ENCODE measurements at places on chromosomes 12 and 14.

DNA sequence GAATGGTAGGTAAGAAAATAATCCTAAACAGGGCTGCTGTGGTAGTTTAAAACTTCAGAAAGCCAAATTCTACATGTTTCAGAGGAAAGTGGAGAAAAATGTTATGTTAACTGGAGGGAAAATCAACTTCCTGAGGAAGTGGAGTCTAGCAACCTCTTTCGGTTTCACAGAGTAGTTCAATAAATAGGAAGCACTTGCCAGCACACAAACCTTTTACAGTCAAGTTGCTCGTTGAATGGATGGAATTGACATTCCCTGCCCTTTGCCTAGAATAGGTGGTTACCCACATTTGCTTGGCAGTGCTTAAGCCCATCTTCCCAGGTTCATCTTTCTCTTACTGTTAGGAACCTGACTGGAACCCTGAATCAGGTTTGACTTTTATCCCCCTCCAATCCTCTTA is 15.9 kb downstream of the ANKRD13A start:
- no peak for DNase-seq
- no peaks in the 10 kb centered on the region for H3K4me1 ChIP-seq
- no peak overlapping the region for H3K4me3 ChIP-seq

DNA sequence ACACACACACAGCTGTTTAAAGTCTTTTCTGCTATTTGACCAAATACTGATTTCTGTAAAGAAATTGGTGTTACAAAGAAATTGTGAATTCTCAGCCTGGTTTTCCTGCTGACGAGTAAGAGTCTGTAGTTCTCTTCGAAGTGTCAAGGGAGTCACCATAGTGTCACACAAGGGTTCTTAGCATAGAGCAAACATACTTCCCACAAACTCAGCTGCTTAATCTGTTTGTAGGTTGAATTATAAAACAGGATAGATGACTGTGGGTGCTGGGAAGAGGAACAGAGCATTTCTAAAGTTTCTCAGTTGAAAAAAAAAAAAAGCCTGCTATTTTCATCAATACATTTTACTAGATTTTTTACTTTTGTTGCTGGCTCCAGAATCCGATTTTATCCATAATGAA is 82.9 kb downstream of the FOXA1 start:
- no peak for DNase-seq
- H3K36me3 ChIP-seq, result no peaks in the 10 kb centered on the region
- no peaks in the 10 kb centered on the region for H3K4me1 ChIP-seq
- no peak overlapping the region for H3K27ac ChIP-seq
- H3K27me3 ChIP-seq, result no peaks in the 10 kb centered on the region

- no peaks in the 10 kb centered on the region for H3K27me3 ChIP-seq
- no peaks in the 10 kb centered on the region for H3K4me1 ChIP-seq
- peaks cover 76% of the 10 kb centered on the region for H3K36me3 ChIP-seq
- no peak for DNase-seq
- no peak overlapping the region for H3K27ac ChIP-seq
These were observed 26.3 kb downstream of the ANAPC5 start for GRCh38 chr12:121325922-121326396.

- H3K4me3 ChIP-seq, result no peak overlapping the region
- no peaks in the 10 kb centered on the region for H3K27me3 ChIP-seq
- H3K4me1 ChIP-seq, result peaks cover 27% of the 10 kb centered on the region
- H3K27ac ChIP-seq, result no peak overlapping the region
These were observed 42.3 kb downstream of the CHGA start for GRCh38 chr14:92965281-92965680.

GRCh38 chr14:96881713-96882112 is 84.5 kb downstream of the VRK1 start:
- no peak overlapping the region for H3K27ac ChIP-seq
- no peak for DNase-seq
- no peaks in the 10 kb centered on the region for H3K27me3 ChIP-seq

GRCh38 chr14:94548131-94548998 is 12.9 kb upstream of the SERPINA4 start:
- H3K27me3 ChIP-seq, result no peaks in the 10 kb centered on the region
- no peaks in the 10 kb centered on the region for H3K36me3 ChIP-seq
- DNase-seq, result peak; percentile 40
- no peak overlapping the region for H3K4me3 ChIP-seq
- H3K4me1 ChIP-seq, result peaks cover 8% of the 10 kb centered on the region

DNA sequence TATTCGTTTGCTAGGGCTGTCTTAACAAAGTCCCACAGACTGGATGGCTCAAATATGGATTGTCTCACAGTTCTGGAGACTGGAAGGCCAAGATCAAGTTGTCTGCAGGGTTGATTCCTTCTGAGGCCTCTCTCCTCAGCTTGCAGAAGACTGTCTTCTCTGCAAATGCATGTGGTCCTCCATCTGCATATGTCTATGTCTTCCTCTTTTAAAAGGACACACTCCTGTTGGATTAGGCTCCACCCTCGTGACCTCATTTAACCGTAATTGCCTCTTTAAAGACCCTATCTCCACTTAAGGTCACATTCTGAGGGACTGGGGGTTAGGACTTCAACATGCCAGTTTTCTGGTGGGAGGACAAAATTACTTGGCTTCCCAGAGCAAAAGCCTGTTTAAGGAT is 123.3 kb downstream of the SLC38A6 start:
- peaks cover 53% of the 10 kb centered on the region for H3K4me1 ChIP-seq
- no peak for DNase-seq
- no peaks in the 10 kb centered on the region for H3K27me3 ChIP-seq
- H3K27ac ChIP-seq, result peak overlapping the region; percentile 78

GRCh38 chr14:28831126-28831525 is 64.5 kb downstream of the FOXG1 start:
- H3K4me3 ChIP-seq, result no peak overlapping the region
- H3K36me3 ChIP-seq, result no peaks in the 10 kb centered on the region
- no peak for DNase-seq
- no peaks in the 10 kb centered on the region for H3K27me3 ChIP-seq

- no peaks in the 10 kb centered on the region for H3K27me3 ChIP-seq
- H3K4me3 ChIP-seq, result no peak overlapping the region
- no peaks in the 10 kb centered on the region for H3K4me1 ChIP-seq
- no peak overlapping the region for H3K27ac ChIP-seq
- no peak for DNase-seq
These were observed 60.5 kb upstream of the OR10AD1 start for GRCh38 chr12:48263617-48264016.

GRCh38 chr12:2259369-2259768 is 206.6 kb downstream of the CACNA1C start:
- H3K4me1 ChIP-seq, result peaks cover 7% of the 10 kb centered on the region
- no peaks in the 10 kb centered on the region for H3K27me3 ChIP-seq

DNA sequence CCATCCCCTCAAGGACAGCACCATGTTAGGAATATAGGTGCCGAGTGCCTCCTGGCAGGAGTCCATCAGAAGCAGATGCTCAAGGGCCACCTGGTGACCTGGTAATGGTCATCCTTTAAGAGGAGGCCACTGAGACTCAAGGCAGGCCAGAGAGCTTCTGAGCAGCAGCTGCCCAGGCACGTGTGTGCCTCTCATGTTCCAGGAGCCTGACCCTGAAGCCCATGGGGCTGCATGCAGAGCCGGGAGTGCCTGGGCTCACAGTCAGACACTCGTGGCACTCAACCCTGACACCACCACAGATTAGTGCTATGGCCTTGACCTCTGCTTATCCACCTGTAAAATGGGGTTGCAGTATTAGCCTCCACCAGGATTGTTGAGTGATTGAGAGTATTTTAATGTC is 45.6 kb downstream of the C14orf132 start:
- no peak overlapping the region for H3K27ac ChIP-seq
- no peak overlapping the region for H3K4me3 ChIP-seq
- H3K27me3 ChIP-seq, result no peaks in the 10 kb centered on the region
- peaks cover 13% of the 10 kb centered on the region for H3K4me1 ChIP-seq

- DNase-seq, result no peak
- no peak overlapping the region for H3K4me3 ChIP-seq
- no peak overlapping the region for H3K27ac ChIP-seq
- H3K4me1 ChIP-seq, result no peaks in the 10 kb centered on the region
- no peaks in the 10 kb centered on the region for H3K27me3 ChIP-seq
These were observed 52.2 kb upstream of the PLBD1 start for GRCh38 chr12:14619741-14620501.

DNA sequence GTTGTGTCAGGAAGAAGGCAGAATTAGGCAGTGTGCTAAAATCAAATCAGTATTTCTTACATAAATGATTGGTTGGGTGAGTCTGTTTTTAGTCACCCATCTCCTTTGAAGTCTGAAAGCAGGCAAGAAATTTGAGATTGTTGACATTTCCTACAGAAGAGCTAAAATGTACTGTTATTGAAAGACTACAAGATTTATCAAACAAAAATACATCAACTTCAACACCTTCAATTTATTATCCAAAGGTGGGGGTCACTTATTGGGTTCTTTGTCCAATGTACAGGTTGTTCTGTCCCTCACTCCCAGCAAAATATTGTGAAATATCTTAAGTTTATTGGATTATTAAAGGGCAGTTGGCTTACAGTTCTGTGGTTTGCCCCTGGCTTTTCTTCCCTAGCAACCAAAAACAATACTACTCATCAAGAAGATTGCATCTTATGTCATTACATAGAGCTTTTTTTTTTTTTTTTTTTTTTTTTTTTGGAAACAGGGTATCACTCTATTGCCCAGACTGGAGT is 20.6 kb upstream of the PKP2 start:
- DNase-seq, result no peak
- no peaks in the 10 kb centered on the region for H3K27me3 ChIP-seq
- no peaks in the 10 kb centered on the region for H3K36me3 ChIP-seq
- H3K4me1 ChIP-seq, result no peaks in the 10 kb centered on the region

DNA sequence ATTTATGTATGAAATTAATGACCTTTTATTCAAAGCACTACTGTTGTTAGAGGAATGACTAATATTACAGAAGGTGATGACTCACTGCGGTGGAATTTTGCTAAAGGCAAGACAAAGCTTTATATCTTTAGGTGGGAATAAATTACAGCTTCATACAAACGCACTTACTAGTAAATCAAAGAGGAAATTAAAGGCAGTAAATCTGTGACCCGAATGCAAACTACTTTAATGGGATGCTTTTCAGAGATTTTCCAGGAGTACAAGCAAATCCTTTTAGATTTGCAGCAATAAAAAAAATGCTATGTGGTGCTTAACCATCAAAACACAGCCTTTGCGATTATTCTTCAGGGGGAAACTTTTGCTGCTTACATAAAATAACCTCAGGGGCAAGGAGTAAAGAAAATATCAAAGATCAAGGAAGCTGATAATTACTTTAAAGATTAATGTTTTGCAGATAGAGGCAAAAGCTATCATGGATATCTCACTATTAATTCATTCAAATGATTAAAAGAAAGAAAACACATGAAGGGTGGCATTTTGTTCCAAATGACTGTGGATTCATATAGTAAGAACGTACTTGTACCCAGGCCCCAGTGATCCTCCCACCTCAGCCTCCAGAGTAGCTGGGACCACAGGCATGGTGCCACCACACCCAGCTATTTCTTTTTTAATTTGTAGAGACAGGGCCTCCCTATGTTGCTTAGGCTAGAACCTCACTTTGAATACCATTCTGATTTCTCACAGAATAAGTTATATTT is 98.9 kb downstream of the DENND5B start:
- H3K27me3 ChIP-seq, result no peaks in the 10 kb centered on the region
- no peak overlapping the region for H3K4me3 ChIP-seq
- H3K4me1 ChIP-seq, result peaks cover 23% of the 10 kb centered on the region

GRCh38 chr12:121574025-121574424 is 6.8 kb downstream of the KDM2B start:
- H3K4me1 ChIP-seq, result peaks cover 42% of the 10 kb centered on the region
- H3K27ac ChIP-seq, result no peak overlapping the region
- H3K27me3 ChIP-seq, result no peaks in the 10 kb centered on the region
- no peak overlapping the region for H3K4me3 ChIP-seq
- no peak for DNase-seq

DNA sequence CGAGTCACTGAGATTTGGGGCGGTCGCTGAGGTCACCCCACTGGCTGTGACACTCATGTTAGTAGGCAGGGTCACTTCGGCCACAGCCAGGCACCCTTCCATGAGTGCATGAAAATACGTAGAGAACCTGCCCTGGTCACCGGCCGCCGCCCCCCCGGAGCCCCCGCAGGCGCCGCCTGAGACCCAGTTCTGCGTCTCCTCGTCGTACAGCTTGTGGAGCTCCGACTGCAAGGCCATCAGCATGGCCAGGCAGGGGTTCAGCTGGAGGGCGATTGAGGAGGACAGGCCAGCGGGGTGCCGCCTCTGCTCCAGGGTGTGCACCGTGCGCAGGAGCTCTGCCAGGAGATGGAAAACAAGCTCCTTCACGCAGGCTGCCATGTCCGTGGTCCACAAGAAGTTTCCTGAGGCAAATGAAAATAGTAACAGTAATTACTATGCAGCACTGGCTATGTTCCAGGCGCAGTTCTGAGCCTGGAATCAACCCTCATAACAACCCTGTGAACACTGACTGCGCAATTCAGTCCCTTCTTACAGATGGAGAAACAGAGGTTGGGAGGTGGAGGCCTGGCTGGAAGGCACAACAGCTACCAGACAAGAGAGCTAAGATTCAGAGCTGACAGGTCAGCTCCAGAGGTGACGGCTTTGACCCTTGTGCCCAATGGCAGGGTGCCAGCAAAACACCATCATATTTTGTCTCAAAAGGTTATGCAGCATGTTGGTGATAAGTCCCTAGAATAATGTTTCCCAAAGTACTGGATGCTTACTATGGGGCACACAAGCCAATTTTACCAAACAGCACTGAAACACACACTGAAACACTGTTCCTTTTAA is 59.9 kb downstream of the TRAFD1 start:
- H3K4me1 ChIP-seq, result no peaks in the 10 kb centered on the region
- no peak overlapping the region for H3K4me3 ChIP-seq
- H3K36me3 ChIP-seq, result peaks cover 40% of the 10 kb centered on the region
- no peaks in the 10 kb centered on the region for H3K27me3 ChIP-seq
- no peak overlapping the region for H3K27ac ChIP-seq

DNA sequence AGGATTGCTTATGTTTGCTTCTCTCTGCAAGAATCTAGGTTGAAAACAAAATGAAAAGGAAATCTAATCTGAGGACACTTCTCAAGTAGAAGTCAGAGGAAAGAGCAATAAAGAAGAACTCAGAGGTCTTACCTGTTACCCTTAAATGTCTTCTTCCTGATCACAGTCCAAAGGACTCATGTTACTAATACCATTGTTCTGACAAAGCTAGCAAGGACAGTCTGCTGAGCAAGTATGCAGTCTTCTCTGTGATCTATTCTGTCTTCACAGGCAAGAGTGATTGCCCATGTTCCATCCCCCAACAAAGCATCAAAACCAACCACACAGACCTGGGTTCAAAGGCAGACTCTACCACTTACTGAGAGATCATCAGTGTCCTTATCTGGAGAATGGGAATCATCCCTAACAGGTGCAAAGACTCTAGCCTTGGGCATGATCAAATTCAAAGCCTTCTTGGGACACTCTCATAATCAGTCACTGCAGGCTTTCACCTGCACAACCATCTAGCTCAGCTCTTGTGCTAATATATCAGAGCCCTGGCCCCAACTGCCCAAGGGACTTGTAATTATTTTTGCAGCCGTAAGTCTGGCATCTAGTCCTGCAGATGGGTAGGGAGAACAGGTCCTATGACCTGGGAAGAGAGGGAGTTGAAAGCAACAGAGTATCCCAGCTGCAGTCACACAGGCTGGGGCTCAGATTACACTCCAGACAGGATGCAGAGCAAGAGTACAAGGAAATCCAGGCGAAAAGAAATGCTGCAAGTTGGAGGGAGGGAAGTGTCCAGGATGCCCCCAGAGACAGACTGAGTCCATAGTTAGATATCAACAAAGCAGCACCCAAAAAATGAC is 97.9 kb upstream of the NUDT4 start:
- H3K4me1 ChIP-seq, result no peaks in the 10 kb centered on the region
- no peak for DNase-seq
- H3K36me3 ChIP-seq, result no peaks in the 10 kb centered on the region
- H3K4me3 ChIP-seq, result no peak overlapping the region
- H3K27ac ChIP-seq, result no peak overlapping the region
